ENCODE measurements at places on chromosomes 13 and 19.
A peak's percentile ranks its signal among the peaks of the same experiment; 100 is the strongest.

DNA sequence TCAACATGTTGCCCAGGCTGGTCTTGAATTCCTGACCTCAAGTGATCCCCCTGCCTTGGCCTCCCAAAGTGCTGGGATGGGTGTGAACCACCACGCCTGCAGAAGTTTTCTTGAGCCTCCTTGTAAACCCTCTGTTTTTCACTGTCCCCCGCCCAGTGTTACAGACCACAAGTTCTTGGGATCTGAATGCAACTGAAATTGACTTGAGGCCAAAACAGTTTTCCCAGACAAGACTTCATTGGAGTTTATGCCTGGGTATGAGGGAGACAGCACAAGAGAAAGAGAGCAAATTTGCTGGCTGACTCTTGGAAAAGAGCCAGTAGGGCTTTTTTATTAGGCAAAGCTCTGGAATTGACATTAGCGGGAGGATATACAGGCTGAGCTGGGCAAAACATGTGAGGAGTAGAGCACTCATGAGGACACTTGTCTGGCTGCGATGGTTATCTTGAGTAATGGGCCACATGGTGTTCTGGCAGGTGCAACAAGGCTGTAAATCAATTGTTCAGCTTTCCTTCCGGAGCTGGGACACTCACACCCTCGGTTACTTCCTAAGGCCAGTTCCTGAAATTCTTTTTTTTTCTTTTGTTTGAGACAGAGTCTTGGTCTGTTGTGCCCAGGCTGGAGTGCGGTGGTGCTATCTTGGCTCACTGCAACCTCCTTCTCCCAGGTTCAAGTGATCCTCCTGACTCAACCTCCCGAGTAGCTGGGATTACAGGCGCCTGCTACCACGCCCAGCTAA lies 12.7 kb upstream of the HNRNPL start:
- DNase-seq: no peak

DNA sequence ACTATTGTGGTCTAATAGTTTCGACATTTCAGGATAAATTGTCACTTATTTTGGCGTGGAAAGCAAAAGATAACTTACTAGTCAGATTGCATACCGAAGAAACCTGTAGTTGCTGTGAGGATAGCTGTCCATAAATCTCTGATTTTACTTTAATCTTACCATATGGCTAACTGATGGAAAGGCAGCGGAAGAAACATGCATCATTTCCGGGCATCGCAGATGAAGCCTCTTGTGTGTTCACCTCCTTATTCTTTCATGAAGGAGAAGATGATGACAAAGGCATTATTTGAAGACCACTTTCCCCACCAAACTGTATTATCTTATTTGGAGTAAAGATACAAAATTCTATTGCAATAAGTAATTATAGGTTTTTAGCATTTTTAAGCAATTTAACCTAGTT lies 763.6 kb upstream of the SLITRK6 start:
- DNase-seq: no peak

DNA sequence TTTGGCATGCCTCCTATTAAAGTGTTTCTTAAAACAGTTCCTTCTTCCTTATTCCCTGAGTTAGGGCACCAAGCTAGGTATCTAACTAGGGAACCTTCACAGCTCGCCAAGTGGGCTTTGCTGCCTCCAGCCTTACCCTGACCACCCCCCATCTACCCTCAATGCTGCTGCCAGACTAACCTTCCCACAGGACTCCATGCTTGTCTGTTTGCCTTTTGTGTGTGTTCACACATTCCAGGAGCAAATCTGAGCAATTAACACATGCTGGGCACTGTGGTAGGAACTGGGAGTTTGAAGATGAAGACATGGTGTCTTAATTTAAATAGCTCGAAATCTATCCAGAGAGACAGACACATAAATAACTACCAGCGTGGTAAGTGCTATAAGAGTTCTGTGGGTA lies 185.2 kb downstream of the MZT1 start:
- DNase-seq: no peak

DNA sequence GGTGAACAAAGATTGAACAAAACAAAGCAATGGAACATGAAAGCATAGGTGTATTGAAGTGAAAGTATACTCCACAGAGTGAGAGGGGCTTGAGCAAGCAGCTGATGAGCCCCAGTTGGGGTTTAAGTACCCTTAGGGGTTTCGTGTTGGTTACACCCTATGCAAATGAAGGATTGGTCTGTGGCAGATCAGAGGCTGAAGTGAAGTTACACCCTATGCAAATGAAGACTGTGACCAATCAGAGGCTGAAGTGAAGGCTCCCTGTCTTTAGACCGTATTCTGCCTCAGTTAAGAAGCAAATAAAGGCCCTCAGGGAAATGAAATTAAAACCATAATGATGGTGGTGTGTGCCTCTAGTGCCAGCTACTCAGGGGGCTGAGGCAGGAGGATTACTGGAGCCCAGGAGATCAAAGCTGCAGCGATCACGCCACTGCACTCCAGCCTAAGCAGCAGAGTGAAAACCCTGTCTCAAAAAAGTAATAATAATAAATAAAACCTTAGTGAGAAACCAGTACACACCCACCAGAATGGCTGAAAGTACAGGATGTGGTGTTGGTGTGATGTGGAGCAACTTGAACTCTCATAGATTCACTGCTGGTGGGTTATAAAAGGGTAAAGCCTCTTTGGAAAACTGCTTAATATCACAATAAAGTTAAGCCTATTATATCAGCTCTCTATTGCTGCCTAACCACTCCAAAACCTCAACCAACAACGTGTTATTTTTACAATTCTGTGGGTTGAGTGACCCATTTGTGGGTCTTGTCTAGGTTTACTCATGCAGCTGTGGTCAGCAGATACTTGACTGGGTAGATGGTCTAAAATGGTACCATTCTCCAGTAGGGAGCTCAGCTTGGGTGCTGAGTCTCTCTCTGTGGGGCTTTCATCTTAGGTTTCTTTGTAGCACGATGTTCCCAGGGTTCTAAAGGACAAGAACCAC lies 12.8 kb upstream of the UPF3A start:
- DNase-seq: no peak

GRCh38 chr19:9741476-9742171 lies 26.9 kb downstream of the ZNF846 start:
- no peak for DNase-seq

- no peak for DNase-seq
Observed at GRCh38 chr13:67033170-67033569, 197.0 kb downstream of the PCDH9 start.

- peak; percentile 19 for DNase-seq
Observed at GRCh38 chr13:32314271-32315237, 609 bp downstream of the ZAR1L start.

DNA sequence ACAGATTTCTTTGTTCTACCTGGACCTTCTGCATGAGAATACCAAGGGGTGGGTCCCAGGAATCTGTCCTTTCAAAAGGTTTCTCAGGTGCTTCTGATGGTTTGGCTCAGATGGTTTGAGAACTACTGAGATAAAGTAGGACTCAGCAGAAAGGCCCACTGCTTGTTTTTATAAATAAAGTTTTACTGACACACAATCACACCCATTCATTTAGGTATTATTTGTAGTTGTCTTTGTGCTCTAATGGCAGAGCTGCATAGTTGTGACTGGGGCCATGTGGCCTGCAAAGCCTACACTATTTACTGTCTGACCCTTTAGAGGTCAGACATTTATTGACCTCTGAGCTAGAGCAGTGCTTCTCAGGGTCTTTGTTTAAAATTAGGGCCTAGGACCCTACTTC lies 17.6 kb downstream of the EDDM13 start:
- no peak for DNase-seq

GRCh38 chr19:43778651-43779050 lies 2.1 kb downstream of the KCNN4 start:
- DNase-seq: no peak

GRCh38 chr19:15656467-15656866 lies 15.8 kb downstream of the CYP4F3 start:
- no peak for DNase-seq

DNA sequence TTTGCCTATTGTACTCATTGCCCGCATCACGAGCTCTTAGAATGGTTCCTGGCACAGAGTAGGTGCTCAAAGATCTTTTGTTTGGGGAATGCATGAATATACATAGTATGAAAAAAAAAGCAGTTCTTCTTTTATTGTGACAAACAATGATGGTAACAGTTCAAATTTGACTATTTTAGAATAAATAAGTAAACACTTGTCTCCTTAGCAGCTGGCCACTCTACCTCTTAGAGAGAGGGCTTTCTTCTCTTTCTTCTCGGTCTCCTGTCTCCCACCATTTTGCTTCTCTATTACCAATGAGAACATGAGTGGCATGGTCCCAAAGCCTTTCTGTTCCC lies 639 bp upstream of the SLAIN1 start:
- no peak for DNase-seq

DNA sequence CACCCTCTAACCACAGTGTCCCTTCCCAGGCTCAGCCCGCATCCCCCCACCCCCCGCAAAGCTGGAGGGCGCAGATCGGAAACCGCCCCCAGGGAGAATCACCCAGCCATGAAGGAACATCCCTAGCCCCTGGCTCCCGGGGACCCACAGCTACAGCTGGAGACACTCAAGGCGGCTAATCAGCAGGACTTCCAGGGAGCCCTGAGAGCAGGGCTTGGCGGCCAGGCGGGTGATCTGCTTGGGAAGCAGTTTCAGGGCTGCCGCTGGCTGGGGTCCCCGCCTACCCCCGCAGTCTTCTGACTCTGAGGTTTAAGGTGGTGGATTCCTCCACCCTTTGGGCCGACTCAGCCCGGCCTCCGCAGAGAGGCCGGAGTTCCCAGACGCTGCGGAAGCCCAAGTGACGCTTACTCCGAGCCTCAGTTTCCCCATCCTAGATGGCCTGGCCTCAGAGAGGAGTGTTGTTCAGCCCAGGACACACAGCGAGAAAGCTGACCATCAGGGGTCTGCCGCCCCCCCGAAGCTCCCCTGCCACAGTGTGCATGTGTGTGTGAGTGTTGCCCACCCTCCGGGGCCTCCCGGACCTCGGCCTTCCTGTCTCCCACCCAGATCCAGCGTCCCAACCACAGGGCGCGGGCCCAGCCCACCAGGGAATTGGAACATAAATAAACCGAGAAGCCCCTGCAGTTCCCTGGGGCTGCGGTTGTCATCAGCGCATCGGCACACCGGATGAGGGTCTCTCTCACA lies 9.8 kb downstream of the FUT6 start:
- DNase-seq: no peak

GRCh38 chr13:89496478-89496877 lies 1825.3 kb downstream of the SLITRK5 start:
- DNase-seq: no peak

GRCh38 chr19:43804432-43804831 lies 2.2 kb upstream of the LYPD5 start:
- no peak for DNase-seq

- DNase-seq: no peak
Observed at GRCh38 chr13:51246025-51246417, 23.8 kb downstream of the FAM124A start.

DNA sequence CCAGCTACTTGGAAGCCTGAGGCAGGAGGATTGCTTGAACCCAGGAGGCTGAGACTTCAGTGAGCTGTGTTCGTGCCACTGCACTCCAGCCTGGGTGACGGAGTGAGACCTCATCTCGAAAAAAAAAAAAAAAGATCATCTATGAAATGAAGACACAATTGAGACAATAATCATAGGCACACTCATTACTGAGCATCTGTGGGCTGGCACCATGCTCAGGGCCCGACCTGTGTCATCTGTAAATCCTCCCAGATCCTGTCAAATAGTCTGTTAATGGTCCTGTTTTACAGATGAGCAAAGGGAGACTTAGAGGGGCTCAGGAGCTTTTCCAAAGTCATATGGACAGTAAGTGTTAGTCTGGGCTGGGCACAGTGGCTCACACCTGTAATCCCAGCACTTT lies 4.1 kb upstream of the NANOS2 start:
- no peak for DNase-seq

- DNase-seq: peak; percentile 92
Observed at GRCh38 chr13:24160458-24161009, at the start of gene SPATA13. Gene SPATA13, plus strand, starts transcription at chr13:24160720. Its CDS starts 62,210 bp downstream, at chr13:24222930.

- no peak for DNase-seq
Observed at GRCh38 chr13:110319774-110320509, 12.9 kb downstream of the COL4A2 start.

- no peak for DNase-seq
Observed at GRCh38 chr13:66462187-66462586, 767.9 kb downstream of the PCDH9 start.

DNA sequence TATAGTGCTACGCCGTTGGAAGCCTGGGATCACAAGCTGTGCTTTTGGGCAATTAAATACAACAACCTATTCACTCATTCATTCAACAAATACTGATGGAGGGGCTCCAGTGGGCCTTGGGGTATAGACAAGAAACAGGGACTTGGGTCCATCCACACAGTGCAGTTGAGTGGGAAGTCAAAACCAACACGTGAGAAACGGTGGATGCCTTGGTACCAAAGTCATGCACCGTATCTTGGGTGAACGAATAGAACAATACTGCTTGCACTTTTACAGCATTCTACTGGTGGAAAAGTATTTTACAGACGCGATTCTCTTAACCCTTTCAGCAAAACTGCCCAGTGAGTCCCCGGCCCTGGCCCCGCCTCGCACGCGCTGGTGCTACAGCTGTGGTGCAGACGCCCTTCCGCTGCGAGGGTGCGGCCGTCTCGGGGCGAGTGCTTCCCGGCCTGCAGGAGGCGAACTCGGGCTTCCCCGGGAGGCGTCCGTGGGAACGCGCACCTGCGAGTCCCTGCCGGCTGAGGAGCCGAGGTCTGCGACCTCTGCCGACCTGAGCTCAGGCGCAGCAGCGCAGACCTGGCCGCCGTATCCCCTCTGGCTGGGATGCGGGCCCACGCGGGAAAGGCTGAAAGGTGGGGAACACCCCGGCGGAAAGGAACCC lies 8.3 kb downstream of the TNFRSF19 start:
- peak; percentile 31 for DNase-seq

DNA sequence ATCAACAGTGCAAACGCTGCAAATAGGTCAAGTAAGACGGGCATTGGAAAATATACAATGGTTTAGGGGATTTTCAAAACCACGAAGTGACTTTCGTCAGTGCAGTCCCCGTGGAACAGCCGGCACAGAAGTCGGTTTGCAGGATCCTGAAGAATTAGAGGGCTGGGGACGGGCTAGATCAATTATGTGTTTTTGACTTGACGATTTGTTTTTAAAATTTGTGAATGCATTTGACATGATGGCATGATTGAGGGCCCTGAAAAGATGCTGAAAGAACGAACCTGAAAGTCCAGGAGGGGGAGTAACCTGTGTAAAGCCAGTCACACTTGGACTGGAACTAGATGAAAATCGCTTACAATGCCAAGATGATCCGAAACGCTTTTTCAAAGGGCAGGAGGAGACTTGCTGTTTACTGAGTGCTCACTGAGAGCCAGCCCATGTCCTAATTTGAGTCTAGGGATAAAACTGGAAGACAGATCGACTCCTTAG lies 8.9 kb upstream of the DGKH start:
- DNase-seq: no peak

DNA sequence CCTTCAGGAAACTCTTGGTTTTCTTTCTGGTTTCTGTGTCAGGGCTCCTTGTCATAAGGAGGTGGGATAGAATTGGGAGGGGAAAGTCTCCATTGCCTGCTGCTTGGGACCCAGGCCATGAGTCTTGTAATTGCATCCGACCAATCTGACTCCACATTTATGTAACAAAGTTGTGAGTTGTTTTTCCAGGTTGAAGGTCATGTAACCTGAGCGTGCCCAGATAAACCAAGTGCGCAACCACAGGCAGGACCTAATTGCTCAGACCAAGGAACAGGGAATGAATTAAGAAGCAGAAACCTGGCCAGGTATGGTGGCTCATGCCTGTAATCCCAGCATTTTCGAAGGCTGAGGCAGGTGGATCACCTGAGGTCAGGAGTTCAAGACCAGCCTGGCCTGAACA lies 17.8 kb downstream of the RASL11A start:
- DNase-seq: no peak

GRCh38 chr13:55013051-55013450 lies 1984.4 kb downstream of the OLFM4 start:
- DNase-seq: no peak
